Endodermal cell (in vitro differentiated cells): ENCODE measurements at places on chromosomes 7 and 10. TPM values are rescaled to one million over a fixed set of nuclear protein-coding genes. Genes with fewer than 3 reads are reported as not detected.
A peak's percentile ranks its signal among the peaks of the same experiment; 100 is the strongest.

- H3K27me3 ChIP-seq: no peaks in the 10 kb centered on the region
- no peak overlapping the region for H3K27ac ChIP-seq
- H3K4me3 ChIP-seq: no peak overlapping the region
- DNase-seq: no peak
- H3K36me3 ChIP-seq: no peaks in the 10 kb centered on the region
- no peaks in the 10 kb centered on the region for H3K4me1 ChIP-seq
These were observed 43.1 kb downstream of the BRAF start for GRCh38 chr7:140881507-140882228.

- H3K36me3 ChIP-seq: no peaks in the 10 kb centered on the region
- no peaks in the 10 kb centered on the region for H3K27me3 ChIP-seq
- H3K4me3 ChIP-seq: no peak overlapping the region
- no peaks in the 10 kb centered on the region for H3K4me1 ChIP-seq
These were observed 96.5 kb upstream of the SDK1 start for GRCh38 chr7:3204526-3204925.

- no peak overlapping the region for H3K4me3 ChIP-seq
- H3K4me1 ChIP-seq: peaks cover 3% of the 10 kb centered on the region
- no peaks in the 10 kb centered on the region for H3K36me3 ChIP-seq
These were observed 78.7 kb downstream of the GATA3 start for GRCh38 chr10:8133146-8133545.

- H3K36me3 ChIP-seq: no peaks in the 10 kb centered on the region
- DNase-seq: peak; percentile 59
- H3K27ac ChIP-seq: peak overlapping the region; percentile 78
- H3K4me1 ChIP-seq: peaks cover 4% of the 10 kb centered on the region
- no peaks in the 10 kb centered on the region for H3K27me3 ChIP-seq
- no peak overlapping the region for H3K4me3 ChIP-seq
These were observed 15.5 kb downstream of the CARD11 start for GRCh38 chr7:3028071-3028757.

PTPRN2 gene
- total RNA-seq: 0.55 to 0.77 TPM (median 0.69 TPM) in 3 replicates
